NCI-H1048 (cell line): ENCODE measurements at places on chromosomes 5 and 9.

- no peak for DNase-seq
Observed at GRCh38 chr9:74414325-74414724, 82.8 kb upstream of the RORB start.

- no peak for DNase-seq
Observed at GRCh38 chr5:1950708-1951103, 68.0 kb upstream of the IRX4 start.

DNA sequence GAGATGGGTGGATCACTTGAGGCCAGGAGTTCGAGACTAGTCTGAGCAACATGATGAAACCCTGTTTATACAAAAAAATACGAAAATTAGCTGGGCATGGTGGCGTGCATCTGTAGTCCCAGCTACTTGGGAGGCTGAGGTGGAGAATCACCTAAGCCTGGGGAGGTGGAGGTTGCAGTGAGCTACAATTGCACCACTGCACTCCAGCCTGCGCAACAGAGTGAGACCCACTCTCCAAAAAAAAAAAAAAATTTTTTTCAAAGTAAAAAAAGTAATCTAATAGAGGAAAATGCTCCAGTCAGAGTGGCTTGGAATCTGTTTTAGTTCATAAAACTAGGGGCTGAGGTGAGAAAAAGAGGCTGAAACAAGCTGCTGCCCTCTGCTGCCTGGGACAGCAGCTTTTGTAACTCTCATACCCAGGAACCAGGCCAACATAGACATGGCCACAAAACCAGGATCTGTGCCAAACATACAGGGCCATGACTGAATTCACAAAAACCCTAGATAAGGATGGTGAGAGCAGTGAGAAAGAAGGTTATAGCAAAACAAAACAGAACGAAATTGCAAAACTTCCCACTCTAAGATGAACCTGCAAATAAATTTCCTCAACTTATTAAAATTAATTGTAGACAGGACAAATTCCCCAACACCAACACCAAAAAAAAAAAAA lies 13.1 kb upstream of the DCAF12 start:
- no peak for DNase-seq

GRCh38 chr5:154844809-154845208 lies 5.6 kb downstream of the FAXDC2 start:
- DNase-seq = no peak

DNA sequence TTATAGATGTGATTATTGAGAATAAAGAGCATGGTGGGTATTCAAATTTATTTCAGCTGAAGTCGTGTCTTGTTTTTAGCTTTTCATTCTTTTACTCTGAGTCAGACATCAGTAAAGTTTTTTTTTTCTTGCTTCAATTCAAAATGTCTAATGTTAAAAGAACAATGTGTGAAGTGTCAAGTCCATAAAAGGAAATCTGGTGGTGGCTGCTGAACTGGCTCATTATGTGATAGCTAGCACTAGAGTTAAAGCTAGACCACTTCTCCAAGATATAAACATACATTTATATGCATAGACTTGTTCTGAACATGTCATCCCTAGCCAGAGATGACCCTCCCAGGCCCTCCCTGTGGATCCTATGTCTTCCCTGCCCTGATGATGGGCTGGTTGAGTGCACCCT lies 338.3 kb downstream of the RAB3C start:
- no peak for DNase-seq

GRCh38 chr9:90504486-90504885 lies 138.1 kb downstream of the DIRAS2 start:
- no peak for DNase-seq

GRCh38 chr5:66856041-66856805 lies 260.0 kb downstream of the MAST4 start:
- DNase-seq = no peak

DNA sequence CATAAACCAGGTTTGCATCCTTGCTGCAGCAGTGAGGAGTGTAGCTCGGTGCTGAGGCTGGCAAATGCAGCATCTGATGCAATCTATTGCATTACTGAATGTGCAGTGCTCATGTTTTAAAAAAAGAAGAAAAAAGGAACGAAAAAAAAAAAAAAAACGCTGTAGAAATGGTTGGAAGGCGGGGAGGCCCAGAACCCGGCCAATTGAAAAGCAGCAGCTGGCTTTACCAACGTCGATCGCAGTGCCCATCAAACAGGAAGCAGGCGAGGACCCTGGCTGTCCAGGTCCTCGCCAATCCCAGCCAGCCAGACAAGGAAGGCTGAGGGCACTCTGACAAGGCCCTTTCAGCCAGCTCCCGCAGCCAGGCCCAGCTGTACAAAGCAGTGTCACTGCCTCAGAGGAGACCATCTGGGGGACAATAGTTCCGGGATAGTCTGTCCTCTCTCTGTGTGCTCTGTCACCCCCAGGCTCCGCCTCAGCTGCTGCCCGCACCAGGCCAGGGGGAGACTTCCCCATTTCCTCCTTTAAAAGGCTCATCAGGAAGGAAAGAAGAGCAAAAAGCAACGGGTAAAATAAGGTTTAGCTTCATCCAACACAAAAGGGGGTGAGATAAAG lies 21.8 kb upstream of the CPEB4 start:
- DNase-seq = no peak

DNA sequence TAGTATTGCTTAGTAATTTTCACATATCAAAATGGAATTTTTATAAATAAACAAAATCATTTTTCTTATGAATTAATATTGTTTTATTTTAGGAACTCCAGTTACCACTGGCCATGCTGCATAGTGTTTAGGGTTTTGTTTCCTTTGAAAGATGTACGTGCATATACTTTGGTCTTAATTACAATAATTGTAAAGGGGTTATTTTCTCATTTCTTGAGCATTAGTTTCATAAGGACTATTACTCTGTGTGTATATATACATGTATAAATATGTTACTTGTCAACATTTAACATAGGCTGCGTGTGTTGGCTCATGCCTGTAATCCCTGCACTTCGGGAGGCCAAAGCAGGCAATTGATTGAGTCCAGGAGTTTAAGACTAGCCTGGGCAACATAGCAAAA lies 21.6 kb downstream of the ACO1 start:
- DNase-seq = no peak

- no peak for DNase-seq
Observed at GRCh38 chr5:172450861-172451695, 3.2 kb downstream of the SH3PXD2B start.

GRCh38 chr9:137960496-137960895 lies 82.9 kb downstream of the CACNA1B start:
- DNase-seq = no peak

DNA sequence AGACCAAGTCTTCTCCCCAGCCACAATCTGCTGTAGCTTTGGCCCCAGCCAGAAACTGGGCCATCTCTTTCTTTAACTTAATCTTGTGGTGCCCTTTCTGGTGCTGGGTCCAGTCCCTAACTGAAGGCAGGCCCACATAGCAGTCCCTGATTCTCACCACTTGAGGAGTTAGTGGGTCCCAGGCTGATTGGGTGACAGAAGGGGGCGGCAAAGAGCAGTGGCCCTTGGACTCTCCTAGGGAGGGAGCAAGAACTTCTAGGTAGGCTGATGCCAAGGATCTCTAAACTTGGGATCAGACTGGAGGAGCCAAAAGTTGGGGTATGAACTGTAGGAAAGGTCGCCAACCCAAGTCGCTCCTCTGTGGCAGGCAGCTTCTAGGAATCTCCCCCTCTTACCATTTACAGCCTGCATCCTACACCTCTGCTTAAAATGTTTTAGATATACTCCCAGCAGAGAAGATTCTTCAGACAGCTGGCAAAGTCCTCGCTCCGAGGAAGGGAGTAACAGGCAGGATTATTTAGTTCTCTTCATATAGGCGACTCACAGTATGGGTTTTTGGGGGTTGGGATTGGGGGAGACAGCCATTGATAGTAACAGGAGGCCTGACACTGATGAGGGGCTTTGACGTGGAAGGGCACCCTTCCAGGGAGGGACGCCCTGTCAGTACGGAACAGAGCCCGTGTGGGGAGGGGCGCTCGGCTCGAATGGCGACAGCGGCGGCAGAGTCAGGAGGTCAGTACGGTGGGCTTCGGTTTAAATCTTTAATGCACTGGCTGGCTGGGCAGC lies 2.0 kb upstream of the CCL27 start:
- DNase-seq = no peak

- DNase-seq = no peak
Observed at GRCh38 chr9:111952559-111952958, 55.9 kb downstream of the UGCG start.

DNA sequence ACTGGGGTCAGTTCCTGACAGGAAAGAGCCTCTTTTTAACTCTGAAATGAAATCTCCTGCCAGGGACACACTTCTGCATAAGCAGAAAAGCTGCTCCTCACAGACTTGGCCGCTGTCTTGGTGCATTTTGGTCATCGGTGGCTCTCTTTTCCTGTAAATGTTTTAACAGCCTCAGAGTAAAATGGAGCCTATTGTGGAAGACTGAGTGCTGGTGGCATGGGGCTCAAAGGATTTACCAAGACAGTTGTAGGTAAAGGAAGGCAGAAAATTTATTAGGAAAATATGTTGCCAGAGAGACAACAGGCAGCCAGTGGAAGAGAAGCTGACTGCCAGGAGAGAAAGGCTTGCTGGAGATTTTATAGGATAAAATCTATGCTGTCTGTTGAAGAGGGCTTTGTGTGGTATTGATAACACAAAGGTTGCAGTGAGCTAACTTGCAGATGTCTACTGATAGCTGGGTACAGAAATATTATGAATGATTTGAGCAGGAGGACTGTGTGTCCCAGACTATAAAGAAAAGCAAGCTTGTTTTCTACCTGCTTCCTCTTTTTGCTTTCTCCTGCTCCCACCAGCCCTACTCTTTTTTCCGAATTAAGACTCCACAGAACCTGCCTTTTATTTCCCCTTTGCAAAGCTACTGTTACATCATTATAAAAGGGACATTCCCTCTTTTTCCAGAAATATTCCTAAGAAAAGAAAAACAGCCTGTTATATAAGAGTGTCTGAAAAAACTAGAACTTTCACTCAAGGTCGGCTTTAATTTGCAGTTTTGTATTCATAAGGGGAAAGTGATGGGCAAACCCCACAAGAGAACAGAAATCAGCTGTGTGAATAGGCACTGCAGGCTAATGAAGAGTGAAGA lies 27.9 kb upstream of the IFNA14 start:
- no peak for DNase-seq

DNA sequence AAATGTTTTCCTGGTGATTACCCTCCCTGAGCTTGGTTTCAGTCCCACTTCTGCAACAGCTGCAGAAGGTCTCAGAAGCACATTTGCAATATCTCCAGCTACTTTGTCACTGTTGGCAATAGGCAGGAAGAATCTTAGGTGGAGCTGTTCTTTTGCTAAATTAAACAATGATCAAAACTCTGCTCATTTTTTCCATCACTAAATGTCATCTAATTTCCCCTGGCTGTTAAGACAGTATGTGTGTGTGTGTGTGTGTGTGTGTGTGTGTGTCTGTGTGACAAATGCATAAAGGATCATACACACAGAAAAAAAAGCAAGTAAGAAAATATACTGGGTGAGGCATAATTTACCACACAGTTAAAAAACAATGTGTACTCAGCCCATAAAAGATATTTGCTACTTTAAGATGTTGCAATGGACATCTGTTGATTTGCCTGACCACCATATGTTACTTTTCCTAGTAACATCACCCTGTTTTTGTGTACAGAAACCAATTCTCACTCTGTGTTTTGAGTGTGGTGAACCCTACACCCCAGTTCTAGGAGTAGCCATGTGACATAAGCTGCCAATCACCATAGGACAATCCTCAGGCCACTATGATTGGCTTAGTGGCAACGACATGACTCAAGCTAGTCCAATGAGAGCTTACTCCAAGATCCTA lies 572.6 kb upstream of the CLINT1 start:
- DNase-seq = no peak

GRCh38 chr5:51651476-51651875 lies 268.2 kb downstream of the ISL1 start:
- DNase-seq = no peak

- no peak for DNase-seq
Observed at GRCh38 chr9:82480921-82481320, 492.3 kb downstream of the SPATA31D1 start.

- DNase-seq = no peak
Observed at GRCh38 chr5:93594591-93595419, 11.8 kb downstream of the NR2F1 start.

DNA sequence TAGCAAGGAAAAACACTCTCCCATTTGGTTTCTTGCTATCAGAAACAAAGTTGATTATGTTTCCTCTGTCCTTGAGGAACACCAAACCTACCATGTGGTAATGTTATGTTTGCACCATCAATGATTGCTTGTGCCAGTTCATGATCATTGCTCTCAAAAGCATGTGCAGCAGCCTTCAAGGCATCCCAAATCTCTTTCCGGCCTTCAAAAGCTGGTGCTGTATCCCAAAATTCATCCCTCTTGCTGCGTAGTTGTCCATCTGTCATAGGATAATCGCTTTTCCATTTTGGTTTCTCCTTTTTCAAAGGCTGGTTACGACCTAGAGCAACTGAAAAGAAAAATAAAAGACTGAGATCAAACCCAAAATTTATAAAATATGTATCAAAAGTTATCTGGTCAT lies 40.1 kb downstream of the EFCAB9 start:
- no peak for DNase-seq

DNA sequence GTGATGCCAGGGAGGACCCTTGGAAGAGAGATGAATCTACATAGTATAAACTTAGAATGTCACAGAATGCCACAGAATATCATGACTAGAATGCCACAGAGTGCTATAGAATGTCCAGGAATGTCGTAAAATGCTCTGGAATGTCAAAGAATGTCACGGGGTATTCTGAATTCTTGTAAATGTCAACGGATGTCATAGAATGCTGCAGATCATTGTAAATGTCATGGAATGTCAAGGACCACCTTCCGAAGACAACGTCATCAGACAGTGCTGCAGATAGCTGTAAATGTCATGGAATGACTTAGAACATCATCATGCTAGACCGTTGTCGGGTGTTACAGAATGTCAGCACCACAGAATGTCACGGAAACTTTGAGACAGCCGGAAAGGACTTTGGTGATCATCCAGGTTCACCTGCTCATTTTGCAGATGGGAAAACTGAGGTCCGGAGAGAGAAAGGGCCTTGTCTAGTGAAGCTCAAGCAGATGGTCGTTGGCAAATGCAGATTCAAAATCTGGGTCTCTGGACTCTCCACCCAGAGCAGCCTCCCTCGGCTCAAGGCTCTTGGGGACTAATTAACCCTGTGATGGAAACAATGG lies 117.1 kb downstream of the LHX2 start:
- DNase-seq = no peak

- DNase-seq = no peak
Observed at GRCh38 chr5:106545325-106545724, 1125.4 kb downstream of the EFNA5 start.

- DNase-seq = no peak
Observed at GRCh38 chr9:34590381-34591247, 1.1 kb upstream of the CNTFR start.

DNA sequence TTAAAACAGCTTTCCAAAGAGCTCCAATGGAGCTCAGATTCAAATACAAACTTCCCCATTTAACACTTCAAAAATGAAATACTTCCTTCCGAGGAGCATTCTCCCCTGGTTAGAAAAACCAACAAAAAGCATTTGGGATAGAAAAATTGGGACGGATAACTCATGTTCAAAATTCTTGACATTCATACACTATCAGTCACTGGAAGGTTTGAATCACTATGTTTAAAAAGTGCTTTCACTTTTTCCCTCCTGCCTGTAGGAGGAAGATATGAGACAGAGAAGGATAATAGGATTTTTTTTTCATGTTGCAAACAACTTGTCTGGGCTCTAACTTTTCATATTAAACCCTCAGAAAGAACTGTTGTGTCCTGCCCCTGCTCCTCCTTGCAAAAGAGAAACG lies 412.0 kb downstream of the ACTL7B start:
- DNase-seq = no peak
